ENCODE measurements at places on chromosomes 3 and 15. TPM values are rescaled to one million over a fixed set of nuclear protein-coding genes. Genes with fewer than 3 reads are reported as not detected.
A peak's percentile ranks its signal among the peaks of the same experiment; 100 is the strongest.

- DNase-seq: no peak
Measured at GRCh38 chr3:72368331-72368975, 479.8 kb downstream of the SHQ1 start.

DNA sequence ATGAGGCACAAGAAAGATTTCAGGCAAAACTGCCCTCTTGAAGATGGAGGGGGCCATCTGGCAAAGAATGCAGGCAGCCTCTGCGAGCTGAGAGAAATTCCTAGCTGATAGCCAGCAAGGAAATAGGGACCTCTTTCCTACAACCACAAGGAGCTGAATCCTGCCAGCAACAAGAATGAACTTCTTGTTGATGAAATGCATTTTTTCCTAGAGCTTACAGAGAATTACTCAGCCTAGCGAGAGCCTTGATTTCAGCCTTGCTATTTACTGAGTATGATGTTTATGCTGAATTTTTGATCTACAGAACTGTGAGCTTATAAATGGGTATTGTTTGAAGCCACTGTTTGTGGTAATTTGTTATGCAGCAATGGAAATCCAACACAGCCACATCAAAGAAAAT, 148.5 kb upstream of the NAALADL2 start:
- DNase-seq: no peak

The CNTN3 gene
- 0.84 TPM for total RNA-seq

DNA sequence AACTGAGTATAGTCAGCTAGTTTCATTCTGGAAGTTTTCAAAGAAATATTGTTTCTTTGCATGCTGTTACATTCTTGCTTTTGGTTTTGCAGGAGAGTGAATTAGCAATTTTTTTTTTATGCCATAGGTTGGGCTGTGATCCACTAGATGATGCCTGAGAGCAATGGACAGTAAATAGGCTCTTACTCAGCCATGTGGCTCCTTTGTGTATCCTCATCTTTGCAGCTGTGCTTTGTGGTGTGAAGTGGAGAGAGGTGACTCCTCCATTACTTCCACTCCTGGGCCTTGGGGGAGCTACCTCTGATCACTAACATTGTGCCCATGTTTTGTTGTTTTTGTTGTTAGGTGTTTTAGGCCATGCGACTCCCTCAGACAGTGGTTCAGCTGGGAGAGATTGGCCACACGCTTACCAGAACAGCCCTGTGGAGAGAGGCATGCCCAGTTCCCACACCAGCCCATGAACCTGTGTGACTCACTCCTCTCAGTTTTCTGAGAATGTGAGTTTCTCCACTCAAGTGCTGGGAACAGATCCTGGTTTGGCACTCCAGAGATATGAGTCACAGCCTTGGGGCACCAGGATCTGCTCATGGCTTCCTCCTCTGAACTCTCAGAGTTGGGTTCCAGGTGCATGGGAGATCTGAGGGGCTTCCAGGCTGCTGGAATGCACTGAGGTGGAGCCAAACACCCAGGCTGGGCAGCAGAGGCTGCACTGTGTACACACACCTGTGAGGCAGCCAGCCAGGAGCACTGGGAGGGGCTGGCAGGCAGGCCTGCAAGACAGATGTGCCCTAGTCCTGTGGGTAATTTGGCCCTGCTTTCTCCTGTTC, 785.3 kb downstream of the ROBO2 start:
- peak; percentile 4 for DNase-seq

The TNNC1 gene
- total RNA-seq: not detected

- no peak for DNase-seq
Measured at GRCh38 chr3:146307456-146307725, 56.5 kb upstream of the PLSCR4 start.

- DNase-seq: no peak
Measured at GRCh38 chr3:77535116-77535515, 495.2 kb downstream of the ROBO2 start.

The RBP2 gene
- total RNA-seq: not detected

DNA sequence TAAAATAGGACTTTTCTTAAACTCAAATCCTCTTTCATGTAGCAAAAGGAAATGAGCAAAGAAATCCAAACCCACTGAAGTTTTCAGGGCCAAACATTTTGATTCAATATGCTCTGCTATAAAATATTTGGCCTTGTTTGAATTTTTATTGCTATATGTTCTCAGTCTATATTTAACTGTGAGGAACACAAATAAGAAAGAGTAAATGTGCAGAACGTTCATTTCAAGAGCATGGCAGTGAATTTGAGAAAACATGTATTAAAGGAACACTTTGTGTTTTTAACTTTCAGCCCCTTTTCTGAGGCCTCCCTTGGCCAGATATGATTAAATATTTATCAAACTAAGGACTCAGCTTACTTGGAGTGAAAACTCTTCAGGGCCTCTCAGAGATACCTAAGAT, 124.7 kb upstream of the CCNL1 start:
- no peak for DNase-seq

DNA sequence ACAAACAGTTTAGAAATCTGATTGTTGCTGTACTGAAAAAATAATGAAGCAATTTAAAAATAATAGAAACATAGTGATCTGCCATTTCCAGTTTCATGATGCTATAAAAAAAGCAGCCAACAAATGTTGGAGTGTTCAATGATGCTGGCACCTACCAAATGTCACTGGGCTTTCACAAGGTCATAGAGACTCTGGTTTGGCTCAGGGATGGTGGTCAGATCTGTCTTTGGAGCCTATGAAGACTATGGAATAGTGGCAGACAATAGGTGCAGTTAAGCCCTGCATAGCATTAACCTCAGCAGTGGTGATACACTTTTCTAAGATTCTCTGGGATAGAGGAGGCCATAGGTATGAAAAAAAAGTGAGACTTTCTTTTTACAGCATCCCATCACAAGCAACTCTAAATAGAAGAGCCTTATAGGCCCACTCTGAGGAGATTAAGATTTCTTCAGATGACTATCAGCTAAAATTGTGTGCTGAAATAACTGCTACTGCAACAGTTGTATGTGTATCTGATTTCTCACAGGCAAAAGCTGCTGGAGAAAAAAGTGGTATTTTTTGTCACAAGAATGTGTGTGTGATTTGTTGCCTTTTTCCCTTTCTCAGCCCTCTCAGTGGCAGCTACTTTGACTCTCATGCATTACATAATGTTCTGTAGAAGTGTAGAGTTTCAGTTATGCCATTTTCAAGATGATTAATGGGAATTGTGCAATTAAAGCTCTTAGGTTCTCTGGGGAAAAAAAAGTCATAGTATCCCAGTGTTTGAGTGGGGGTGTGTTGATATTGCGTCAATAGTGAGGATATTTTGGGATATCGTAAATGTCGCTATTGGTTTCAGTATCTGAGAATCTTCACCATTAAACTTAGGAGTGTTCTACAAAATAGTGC, 137.4 kb downstream of the MBNL1 start:
- peak; percentile 72 for DNase-seq

DNA sequence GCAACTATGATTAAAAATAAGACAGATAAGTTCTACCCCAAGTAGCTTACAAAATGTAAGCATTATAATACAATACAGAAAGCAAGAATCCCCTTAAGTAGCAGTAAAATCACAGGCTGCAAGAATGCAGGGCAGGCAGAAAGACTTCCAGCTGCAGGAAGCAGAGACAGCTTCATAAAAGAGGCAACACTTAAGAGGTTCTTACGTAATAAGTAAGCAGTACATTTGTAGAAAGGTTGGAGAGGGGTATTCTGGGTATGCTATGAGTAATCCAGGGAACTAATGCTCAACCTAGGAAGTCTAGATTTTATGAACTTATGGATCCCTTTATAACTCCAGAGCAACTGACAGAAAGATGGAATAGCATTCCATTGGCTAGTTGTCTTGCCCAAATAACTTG, 151.6 kb downstream of the IL5RA start:
- no peak for DNase-seq

- no peak for DNase-seq
Measured at GRCh38 chr3:105730801-105731354, 137.9 kb downstream of the CBLB start.

The ELL3 gene
- total RNA-seq: 4.0 TPM

The CDHR4 gene
- total RNA-seq: not detected

The DNAH12 gene
- total RNA-seq: not detected

DNA sequence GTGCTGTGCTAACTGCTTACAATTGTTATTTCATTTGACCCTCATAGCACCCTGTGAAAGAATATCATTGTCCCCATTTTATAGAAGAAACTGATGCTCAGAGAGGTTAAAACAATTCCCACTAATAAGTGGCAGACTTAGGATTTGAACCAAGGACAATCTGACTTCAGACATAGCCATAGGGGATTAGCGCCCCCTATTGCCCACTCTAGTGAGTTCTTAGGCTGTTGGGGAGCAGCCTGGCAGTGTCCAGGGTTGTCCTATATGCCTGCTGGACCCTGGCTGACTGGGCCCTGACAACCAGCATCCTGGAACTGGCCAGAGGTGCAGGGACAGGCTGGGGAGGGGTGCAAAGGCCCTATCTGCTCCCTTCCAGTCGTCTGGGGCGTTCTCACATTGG, 15.4 kb downstream of the DPH3 start:
- DNase-seq: no peak

The GABPB1 gene
- 68.2 TPM for total RNA-seq

- DNase-seq: no peak
Measured at GRCh38 chr3:14564741-14565140, 24.6 kb upstream of the GRIP2 start.

DNA sequence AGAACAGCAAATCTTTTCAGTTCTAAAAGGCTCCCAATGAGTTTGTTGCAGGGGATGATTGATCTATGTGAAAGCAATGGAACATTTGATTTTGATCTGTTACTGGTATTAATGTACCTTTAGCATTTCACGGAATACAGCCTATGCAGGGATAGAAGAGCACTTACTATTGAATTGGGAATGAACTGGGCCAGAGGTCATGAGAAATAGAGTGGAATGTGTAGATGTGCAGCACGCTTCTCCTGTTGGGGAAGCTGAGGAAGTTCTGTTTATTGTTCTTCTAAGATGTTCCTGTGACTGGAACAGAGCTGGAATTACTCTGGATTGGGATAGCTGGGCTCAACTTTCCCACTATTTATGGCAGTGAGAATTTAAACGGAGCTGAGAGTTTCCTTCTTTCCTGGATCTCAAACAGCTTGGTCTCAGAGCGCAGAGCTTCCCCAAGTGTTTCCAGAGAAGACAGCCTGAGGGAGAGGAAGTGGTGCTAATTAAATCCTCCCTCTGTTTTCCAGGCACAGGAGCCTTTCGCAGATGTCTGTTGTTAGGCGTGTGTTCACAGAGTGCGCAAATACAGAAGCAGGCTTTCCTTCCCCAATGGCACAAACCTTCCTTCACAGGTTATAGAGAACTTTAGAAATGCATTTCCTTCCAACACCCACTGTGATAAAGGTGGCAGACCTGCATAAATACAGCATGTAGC, 32.5 kb downstream of the TPRG1 start:
- no peak for DNase-seq

The WDR93 gene
- total RNA-seq: 0.17 TPM

The SETD5 gene
- 52.4 TPM for total RNA-seq

GRCh38 chr3:128198313-128198712, 45.0 kb downstream of the EEFSEC start:
- no peak for DNase-seq

The SPINK8 gene
- total RNA-seq: not detected

The BCL2A1 gene
- not detected for total RNA-seq

The AGBL1 gene
- 0.02 TPM for total RNA-seq

DNA sequence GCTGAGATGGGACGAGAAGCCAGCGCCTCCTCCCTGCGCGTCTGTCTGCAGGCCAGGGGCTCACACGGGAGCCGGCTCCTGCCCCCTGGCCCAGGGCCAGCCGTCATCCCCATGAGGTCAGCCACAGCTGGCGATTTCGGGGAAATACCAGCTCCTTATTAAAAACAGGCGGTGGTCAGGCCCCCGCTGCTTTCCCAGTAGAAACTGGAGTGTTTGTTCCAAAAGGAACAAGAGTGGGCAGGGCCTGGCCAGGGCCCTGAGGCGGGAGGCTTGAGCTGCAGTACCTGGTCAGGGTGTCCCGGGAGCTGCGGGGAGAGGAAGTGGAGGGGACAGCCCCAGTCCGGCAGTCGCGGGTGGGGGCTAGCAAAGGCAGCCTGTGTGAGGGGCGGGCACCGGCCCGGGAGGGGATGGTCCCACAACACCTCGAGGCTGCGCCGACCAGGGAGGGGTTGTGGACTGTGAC, 17.8 kb downstream of the MYL3 start:
- DNase-seq: no peak

DNA sequence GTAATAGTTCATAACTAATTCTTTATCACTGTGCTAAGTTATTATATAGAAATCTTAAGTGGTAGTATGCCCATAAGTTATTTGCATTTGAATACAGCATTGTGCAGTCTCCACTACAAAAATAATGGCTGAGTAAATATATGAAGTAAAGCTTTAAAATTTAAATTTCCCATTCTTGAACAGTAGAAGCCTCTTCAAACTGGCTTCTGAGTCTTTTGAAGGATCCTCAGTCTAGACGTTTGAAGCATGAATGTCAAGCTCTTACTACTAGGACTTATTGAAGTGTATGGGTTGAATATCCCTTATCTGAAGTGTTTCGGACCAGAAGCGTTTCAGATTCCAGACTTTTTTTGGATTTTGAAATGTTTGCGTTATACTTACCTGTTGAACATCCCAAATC, 16.3 kb downstream of the MORF4L1 start:
- no peak for DNase-seq

The PLCH1 gene
- total RNA-seq: 0.81 TPM

DNA sequence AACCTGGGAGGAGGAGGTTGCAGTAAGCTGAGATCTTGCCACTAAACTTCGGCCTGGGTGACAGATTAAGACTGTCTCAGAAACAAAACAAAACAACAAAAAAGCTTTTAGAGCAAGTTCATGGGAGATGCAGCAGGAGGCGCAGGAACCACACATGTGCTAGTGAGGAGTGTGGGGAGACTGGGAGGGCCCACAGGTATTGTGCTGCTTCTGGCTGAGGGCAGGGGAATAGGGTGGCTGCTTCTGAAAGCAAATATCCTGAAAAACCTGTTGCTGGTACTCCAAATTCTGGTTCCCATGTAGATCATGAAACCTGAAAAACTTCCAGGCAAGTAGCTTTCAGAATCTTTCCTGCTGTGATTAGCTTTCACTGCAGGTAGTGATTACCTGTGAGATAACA, 22.1 kb downstream of the TYRO3 start:
- DNase-seq: no peak

The PLCD1 gene
- total RNA-seq: 1.2 TPM

DNA sequence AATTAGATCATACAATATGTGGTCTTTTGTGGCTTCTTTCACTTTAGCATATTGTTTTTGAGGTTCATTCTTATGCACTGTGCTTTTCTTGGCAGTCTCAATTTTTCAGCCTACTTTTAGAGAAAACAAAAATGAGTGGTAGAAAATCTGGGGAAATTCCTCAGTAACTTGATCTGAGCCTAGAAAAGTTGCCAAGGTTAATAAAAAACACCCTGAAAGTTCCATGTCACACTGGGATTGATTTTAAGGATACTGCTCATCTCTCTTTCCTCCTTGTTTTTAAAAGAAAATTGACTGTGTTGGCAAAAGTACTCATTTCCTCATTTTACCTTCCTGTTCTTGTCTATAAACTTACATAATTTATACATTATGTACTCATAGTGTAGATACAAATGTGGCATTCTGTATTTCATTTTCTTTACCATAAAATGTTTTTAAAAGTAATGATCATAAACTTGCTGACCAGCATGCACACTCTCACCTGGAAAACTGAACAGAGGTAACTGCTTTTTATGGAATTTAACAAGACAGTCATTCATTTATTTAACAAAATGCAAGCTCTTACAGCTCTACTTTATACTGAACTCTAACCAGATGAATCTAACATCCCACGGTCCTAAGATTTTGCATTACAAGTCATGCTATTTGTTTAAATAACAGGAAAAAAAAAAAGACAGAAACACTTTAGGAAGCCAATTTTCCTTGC, 28.6 kb upstream of the SH3BP5 start:
- no peak for DNase-seq
